ENCODE measurements at places on chromosomes 12 and 14.

DNA sequence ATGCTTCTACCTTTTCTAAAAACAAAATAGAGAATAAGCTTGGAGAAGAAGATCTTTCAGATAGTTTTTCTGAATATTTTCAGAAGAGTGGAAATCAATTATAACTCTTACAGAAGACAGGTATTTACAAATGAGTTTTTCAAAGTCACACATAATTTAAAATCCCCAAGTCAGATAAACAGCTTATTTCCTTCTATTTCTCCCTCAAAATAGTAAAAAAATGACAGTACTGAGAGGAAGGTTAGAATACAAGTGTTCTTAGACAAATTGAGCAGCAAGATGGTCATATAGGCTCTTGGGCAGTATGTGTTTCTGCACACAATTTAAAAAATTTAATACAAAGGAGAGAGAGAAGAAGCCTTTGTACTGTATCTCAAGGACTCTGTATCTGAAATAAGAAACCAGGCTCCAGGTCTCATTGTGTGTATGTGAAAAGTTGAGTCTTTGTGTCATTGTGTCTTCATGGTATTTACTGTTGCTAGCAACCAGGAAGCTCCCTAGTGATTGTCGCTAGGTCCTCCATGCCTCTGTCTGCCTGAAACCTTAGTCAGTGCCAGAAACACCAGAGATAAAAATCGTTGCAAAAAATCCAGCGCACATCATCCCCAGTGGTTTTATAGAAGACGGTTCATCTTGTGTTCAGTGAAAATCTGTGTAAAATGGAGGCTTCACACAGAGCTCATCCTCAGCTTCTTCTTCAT is 12.9 kb upstream of the TUBA1A start:
- no peak for DNase-seq

DNA sequence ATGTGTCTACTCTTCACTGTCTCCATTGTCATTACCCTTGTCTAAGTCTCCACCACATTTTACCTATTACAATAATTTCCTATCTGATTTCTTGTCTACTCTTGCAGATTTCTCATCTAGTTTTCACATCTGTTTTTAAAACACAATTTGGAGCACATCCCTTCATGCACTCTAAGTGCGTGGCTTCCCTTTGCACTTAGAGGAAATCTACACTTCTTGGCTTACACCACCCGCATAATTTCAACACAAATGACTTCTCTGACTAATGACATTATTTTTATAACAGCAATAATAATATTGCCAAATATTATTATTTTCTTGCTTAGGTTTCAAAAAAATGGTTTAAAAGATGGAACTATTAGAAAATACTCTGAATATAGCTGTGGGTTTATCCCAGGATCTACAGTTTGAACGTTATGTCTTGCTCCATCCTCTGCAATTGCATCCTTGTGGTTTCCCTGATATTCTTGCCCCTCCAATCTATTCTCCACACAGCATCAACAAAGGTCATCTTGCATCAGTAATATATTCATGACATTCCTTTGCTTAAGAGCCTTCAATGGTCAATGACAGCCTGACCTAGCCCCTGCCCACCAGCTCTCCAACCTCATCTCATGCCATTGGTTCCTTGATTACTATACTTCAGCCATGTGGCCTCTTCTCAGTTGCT is 153.7 kb downstream of the SLC25A21 start:
- DNase-seq: no peak

DNA sequence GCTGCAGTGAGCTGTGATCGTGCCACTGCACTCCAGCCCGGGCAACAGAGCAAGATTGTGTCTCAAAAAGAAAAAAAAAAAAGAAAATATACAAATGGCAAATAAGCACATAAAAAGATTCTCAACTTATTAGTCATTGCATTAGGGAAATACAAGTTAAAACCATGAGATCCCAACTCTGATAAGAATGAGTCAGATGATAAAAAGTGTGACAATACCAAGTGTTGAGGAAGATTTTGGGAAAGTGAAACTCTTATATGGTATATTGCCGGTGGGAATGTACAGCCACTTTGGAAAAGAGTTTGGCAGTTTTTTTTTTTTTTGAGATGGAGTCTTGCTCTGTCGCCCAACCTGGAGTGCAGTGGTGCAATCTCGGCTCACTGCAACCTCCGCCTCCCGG is 7.6 kb upstream of the PRPF40B start:
- no peak for DNase-seq

DNA sequence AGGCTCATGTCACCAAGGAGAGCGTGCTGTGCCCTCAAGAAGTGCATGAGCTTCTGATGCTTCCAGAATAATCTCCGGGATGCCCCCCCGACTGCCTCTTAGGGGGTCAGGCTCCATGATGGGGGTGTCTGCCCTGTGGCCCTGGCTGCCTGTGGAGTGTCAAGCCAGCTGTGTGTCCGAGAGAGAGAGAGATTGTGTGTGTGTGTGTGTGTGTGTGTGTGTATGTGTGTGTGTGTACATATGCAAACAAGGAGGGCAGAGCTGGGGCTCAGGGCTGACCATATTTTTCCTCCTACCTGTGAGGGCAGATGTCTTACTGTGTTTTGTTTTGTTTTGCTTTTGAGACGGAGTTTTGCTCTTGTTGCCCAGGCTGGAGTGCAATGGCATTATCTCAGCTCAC is 5.6 kb upstream of the ALDH2 start:
- DNase-seq: no peak

DNA sequence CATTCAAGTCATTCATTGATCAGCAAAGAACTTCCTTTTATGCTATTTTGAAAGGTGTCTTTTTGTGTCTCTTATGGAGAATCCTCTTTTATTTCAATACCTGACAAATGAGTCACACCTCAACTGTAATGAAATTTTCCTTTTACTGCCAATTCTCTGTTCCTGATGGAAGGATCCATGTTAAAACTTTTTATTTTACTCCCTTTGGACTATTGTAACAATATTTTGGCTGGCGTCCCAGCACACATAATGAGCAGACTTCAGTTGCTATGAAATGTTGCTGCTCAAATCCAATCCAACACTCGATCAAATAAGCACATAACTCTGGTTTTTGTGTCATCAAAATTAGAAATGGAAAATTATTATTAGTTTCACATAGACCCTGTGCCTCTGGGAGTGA is 21.9 kb upstream of the SLC15A5 start:
- DNase-seq: no peak

DNA sequence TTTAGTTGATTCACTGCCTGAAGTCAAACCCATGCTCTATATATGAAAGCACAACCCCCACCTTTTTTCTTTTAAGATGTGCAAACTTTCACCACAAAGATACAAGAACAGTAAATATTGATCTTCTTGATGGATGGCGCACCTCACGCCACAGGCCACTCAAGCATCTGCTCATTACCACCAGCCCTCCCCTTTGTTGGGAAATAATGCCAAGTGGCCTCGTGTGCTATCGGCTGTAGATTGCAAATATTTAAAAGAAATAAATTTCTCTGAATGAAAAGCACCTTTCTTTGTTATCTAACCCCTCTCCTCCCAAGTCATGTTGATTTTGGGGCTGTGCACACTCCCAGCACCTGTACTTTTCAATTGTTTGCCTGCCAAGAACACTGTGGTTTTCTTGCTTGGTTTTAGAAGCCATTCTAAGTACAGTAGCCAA is 122.7 kb downstream of the C12orf42 start:
- DNase-seq: no peak

DNA sequence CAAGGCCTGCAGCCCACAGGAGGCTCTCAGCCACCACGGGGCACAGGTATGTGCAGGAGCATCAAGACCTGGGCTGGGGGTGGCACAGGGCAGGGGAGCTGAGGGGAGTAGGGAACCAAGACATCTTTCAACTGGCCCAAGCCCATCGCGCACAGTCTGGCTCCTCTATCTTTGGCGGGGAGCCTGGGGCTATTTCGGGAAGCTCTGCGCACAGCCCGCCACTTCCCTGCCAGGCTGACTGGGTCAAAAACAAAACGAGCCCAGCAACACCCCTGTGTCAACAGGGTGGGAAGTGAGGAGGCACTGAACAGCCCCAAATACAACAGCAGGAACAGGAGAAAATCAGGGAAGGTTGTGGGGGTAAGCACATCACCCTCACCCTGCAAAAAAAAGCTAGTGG is 83.9 kb downstream of the ARL6IP4 start:
- no peak for DNase-seq

DNA sequence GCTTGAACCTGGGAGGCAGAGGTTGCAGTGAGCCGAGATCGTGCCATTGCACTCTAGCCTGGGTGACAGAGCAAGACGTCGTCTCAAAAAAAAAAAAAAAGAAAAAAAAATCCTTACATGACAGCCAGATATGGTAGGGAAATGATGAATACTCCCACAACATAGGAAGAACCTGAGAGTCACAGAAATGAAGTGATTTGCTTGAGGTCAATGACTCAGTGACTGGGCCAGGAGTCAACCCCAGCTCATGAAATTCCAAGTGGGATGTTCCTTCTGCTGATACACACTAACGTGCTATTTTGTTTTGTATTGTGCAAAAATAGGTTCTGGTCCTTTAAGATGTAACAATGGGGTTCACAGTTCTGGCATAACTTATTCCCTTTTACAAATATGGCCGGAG is 9.0 kb downstream of the RHOF start:
- DNase-seq: no peak

DNA sequence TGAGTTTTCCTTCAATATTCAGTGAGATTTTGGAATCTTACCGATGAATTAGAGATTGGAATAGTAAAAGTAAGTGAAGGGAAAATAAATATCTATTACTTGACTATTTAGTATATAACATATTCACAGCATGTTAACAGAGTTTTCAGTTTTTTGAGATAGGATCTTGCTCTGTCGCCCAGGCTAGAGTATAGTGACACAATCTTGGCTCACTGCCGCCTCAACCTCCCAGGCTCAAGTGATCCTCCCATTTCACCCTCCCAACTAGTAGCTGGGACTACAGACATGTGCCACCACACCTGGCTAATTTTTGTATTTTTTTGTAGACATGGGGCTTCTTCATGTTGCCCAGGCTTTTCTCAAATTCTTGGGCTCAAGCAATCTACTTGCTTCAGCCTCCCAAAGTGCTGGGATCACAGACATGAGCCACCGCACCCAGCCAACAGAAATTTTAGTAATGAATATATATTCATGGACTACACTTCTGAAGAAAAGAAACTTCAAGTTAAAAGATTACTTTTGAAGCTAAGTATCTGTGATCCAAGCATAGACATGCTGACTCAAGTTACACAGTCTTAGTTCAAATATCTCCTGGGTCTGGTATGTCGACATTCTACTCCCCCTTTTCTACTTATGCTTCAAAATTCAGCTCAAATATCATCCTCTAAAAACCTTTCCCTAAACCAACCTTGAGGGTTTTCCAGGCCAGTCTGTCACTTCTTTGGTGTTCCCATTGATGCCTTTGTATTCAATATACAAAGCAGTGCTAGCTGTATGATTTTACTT is 13.8 kb downstream of the UBE2N start:
- peak; percentile 27 for DNase-seq

DNA sequence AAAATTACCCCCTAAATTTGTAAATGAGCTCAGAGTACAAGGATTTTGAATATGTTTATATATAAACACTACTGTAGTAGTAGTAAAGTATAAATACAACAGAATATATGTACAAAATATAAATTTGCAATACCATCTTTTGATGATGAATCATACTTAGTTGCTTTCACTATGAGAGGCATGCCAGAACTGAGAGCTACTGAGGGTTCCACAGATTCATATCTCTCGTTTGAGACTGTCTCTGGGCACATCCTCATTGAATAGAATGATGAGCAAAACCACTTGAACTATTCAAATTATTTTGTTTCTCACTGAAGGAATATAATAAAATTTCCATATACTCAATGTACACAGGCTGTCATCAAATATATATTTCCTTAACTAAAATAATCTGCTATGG is 417.6 kb downstream of the NAV3 start:
- no peak for DNase-seq

DNA sequence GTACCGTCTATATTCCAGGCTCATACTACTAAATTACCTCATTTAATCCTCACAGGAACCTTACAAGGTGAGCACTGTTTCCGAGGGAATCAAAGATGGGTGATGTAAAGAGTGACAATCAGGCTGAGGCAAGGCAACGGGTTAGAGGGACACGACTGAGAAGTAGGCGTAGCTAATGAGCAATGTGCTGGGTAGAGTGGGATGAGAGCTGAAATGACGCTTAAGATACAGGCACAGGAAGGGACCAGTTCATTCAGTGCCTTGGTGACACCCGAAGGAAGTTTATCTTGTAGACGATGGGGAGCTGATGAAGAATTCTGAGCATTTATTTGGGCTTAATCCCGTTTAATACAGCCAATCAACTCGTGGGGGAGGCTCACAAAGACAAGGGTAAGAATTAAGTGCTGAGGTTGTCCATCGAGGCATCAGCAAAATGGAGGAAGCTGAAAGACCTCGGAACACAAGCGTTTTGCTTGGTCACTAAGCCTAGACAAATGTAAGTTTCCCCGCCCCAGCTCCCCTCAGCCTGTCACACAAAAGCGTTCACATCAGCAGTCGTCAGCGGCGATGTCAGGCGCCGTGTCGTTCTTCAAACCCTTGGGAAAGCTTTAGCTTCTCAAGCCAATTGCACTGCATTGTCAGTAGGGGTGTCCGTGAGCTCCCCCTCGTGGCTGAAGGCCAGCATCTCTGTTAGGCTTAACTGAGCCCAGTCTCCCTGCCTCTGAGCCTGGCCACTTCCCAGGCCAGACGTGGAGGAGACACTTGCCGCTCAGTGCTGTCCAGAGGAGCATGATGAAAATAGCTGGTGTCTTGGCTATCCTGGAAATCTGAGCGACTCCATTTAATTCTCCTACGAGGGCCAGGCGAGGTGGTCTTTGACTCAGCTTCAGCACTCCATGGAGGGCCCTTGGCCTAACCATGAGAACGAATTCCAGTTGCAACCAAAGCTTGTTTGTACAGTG is 288.5 kb upstream of the G2E3 start:
- DNase-seq: peak; percentile 44

DNA sequence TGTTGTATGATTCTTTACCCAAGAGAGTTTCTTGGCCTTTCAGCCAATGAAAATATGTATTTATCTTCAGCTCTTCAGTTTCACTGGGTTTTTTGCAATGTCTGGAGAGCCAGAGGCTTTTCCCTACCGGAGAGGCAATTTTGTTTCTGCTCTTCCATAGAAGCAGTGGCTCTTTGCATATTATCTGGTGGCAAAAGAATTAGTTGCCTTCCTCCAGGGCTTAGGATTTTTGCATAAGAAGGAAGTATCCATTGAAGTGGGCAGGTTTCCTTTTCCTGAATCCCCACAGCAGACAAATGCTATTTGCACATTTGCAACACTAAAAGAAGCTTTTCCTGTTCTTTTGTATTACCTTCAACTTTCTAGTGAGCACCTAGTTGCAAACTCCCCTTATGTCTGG is 75.2 kb downstream of the NTS start:
- DNase-seq: no peak

- DNase-seq: peak; percentile 16
Observed at GRCh38 chr12:43957732-43958372, 122.0 kb downstream of the TMEM117 start.

Data from AG09319 (cell line).